ENCODE measurements at places on chromosomes 7 and 10.
A peak's percentile ranks its signal among the peaks of the same experiment; 100 is the strongest.

GRCh38 chr7:21029006-21029405 lies 242.3 kb upstream of the SP8 start:
- no peak for DNase-seq

GRCh38 chr10:93710333-93710909 lies 8.0 kb upstream of the FRA10AC1 start:
- DNase-seq, result no peak

DNA sequence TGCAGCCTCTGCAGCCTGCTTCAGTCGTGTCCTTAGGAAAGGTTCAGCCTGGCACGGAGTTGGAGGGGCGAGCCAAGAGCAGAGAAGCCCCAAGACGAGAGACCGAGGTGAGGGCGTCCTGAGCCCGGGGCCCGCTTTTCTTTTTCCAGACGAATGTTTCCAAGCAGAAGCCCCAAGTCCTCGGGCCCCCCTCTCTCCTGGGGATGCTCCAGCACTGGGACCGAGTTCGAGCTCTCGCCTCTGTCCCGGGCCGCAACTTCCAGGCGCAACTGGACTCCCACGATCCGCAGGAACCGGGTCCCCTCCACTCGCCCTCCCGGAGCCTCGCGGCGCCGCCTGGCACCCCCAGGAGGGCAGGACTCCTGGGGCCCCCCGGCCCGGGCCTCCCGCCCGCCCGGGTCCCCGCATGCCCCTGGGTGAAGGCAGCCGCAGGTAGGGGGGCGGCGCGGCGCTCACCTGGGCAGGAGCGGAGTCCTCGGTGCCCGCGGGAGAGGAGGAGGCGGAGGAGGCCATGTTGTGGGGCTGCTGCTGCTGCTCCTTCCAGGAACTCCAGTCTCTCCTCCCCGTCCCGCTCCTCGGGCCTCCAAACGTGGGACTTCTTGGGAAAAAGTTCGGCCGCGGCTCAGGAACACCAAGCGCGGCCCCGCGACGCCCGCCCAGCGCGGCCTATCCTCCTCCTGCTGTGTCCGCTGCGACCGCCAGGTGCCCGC lies 45.3 kb upstream of the CDK1 start:
- DNase-seq, result peak; percentile 85

- DNase-seq, result no peak
Measured at GRCh38 chr10:5373307-5373706, 8.5 kb downstream of the UCN3 start.

GRCh38 chr7:22121702-22122474 lies 176.2 kb upstream of the CDCA7L start:
- DNase-seq, result no peak

GRCh38 chr7:151468217-151469018 lies 28.5 kb upstream of the CRYGN start:
- no peak for DNase-seq

DNA sequence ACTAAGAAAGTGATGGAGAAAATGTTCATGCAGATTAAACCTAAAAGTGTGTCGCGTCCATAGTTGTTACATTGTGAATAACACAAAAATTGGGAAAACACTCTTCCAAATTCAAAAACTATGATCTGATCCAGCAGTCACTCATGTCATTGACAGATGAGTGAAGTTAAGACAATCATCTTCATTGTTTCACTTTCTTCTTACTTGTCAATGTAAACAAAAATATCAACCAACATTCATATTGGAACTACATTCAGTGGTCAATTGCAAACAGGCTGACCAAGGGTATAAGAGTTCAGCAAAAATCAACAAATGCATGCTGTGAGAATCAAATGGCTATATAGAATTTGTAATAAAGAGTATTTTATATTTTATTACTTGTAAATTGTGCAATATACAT lies 1.8 kb downstream of the FRMPD2 start:
- DNase-seq, result no peak

GRCh38 chr7:123220396-123220795 lies 20.6 kb upstream of the SLC13A1 start:
- no peak for DNase-seq

- DNase-seq, result no peak
Measured at GRCh38 chr10:72082856-72083789, 5.2 kb downstream of the SPOCK2 start.

DNA sequence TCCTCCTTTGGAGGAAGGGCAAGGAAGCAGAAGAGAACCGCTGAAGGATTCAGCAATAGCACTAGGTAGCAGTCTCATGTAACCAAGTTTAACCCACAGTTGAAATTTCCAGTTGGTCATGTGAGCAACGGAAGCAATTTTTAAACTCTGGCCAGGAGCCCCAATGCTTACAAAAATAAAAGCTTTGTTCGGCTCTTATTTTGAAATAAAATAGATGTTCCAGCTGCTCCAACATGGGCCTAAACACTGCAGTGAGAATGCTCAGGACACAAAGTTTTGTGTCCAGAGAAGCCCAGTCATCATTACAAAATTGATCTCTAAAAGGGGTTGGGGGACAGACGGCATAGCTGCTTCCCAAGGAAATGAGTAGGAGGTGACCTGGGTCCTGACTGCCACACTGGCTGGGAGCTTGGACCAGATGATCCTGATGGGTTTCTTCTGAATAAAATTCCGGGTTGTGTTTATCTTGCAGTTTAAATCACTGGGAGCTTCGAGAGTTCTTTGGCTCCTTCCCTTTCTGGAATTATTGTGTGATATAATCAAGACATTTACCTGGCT lies 452 bp upstream of the TMEM140 start:
- peak; percentile 29 for DNase-seq

DNA sequence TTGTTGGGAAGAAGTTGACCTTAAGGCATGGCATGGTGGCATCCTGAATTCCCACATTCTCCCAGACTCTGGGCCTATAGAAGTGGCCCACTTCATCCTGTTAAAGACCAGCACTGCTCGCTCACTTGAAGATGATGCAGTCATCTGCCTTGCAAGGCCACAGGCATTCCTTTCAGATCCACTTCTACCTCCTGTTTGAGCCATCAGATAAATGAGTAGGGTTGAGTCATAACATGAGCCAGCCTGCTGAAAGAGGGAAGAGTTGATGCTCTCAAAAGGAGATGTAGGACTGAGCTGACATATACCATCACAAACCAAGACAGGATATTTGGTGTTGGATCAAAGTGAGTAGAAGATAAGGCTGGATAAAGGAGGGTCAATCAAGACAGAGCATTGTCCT lies 1.5 kb upstream of the EBLN1 start:
- no peak for DNase-seq

GRCh38 chr10:120824881-120825309 lies 26.3 kb upstream of the WDR11 start:
- DNase-seq, result peak; percentile 58

- no peak for DNase-seq
Measured at GRCh38 chr10:86451604-86451960, 70.0 kb downstream of the WAPL start.

- DNase-seq, result no peak
Measured at GRCh38 chr7:127793582-127793981, 141.6 kb downstream of the SND1 start.

GRCh38 chr10:131963811-131964210 lies 17.9 kb downstream of the BNIP3 start:
- no peak for DNase-seq

DNA sequence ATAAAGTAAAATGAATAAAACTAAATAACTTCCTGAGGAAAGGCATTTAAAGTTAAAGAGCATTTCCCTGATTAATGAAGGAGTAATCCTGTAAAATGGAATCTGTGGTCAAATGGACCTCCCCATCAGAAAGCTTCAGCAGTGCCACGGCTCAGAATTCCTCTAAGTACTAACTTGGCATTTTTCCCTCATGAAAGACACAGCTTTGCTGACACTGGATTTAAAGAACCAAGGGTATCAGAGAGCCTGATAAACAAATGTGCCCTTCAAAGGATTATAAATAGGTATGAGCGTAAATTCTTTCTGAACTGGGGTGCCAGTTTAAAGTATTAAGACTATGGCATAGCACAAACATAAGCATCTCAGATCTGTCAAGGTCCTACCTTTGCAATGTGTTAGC lies 24.2 kb upstream of the RNF148 start:
- no peak for DNase-seq

DNA sequence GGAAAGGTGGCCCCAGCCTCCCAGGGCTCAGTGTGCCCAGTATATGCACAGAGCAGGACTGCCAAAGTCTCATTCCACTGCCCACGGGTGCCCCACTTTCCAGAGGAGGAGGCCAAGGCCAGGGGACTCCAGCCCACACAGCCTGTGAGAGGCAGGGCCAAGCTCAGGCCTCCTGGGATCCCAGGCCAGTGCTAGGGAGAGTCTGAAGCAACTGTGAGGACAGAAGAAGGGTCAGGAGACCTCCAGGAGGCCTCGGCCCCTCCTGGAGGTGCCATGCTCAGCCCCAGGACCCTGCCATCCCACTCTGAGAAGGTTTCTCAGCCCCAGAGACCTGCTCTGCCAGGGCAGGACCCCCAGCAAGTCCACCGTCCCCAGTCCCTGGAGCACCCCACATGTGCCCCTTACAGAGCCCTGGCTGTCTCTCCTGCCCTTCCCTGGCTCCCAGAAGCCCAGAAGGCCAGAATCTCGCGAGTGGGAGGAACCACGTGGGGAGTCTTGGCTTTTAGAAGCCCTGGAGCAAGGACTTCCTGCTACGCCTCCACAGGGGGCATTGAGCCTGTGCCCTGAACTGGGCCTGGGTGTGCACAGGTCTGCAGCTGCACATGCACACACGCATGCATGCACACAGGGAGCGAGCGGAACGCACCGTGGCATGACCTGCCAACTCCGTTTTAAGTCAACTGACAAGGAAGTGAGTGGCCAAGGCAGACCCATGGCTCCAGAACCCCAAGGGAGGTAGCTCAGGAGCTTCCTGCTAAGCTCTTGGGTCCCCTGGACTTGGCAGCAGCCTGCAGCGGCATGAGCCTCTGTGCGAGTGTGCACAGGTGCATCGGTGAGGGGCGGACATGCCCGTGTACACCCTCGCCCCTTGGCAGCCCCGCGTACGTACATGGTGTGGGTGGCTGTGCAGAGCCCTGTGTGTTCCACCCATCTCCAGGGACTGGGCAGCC lies 33.6 kb downstream of the ZCCHC24 start:
- DNase-seq, result no peak

DNA sequence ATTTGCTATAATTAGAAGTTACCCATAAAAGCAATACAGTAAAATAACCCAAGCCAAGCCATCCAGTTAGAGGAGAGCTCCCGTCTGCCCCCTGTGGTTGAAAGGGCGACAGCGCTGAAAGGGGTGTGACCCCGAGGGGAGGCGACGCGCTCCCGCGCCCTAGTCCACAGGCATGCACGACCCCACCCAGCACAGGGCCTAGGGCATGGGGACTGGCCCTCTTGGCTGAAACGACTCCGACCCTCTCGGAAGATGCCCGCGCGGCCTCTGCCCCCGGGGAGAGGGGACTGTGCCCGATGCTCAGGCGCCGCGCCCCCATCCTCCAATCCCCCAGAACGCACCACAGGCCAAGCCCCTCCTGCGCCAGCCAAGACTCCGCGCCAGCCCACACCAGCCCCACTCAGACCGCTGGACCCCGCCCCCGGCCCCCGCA lies 64.0 kb downstream of the CSGALNACT2 start:
- DNase-seq, result peak; percentile 61

DNA sequence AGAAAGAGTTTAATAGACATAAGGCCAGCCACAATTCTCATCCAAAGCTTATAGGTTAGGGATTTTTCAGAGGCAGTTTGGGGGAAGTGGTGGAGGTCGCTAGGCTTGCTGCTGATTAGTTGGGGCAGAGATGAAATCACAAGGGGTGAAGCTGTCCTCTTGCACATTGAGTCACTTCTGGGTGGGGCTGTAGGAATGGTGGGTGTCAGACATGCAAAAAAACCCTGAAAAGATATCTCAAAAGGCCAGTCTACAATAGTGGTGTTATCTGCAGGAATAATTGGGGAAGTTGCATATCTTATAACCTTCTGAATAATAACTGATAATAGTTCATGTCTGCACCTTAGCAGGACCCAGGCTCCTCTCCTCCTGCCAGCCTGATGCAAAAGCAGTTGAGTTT lies 2.1 kb downstream of the FAM24B start:
- DNase-seq, result no peak

- no peak for DNase-seq
Measured at GRCh38 chr7:158080899-158081445, 506.7 kb downstream of the PTPRN2 start.

DNA sequence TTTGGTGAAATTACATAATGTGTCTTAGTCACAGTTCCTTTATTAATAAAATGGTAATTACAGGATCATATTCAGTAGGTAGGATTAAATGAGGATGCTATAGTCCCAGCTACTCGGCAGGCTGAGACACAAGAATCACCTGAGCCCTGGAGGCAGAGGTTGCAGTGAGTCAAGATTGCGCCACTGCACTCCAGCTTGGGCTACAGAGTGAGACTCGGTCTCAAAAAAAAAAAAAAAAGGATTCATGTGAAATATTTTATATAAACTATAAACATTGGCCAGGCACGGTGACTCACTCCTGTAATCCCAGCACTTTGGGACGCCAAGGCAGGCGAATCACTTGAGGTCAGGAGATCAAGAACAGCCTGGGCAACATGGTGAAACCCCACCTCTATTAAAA lies 197.9 kb downstream of the IMMP2L start:
- no peak for DNase-seq

DNA sequence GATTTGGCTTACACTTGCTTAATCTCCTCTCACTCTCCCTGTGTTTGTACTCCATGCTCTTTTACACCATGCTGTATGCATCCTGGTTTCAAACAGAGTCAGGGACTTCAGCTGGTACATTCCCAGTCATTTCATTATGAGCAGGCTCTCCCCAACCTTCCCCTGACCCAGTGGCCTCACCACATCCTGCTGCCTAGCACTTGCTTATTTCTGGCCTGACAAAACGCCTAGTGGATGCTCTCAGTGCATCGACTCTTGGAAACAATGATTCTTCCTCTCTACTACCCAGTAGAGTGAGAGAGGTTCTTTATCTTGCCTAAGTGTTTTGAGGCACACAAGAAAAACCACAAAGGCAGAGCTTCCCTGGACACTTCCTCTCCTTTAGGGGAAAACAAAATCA lies 63.4 kb downstream of the CAV1 start:
- DNase-seq, result no peak
